ENCODE measurements at places on chromosomes 4 and X. TPM values are rescaled to one million over a fixed set of nuclear protein-coding genes. Genes with fewer than 3 reads are reported as not detected.

Gene FDCSP
- total RNA-seq = not detected

Gene TRPC3
- not detected for total RNA-seq

DNA sequence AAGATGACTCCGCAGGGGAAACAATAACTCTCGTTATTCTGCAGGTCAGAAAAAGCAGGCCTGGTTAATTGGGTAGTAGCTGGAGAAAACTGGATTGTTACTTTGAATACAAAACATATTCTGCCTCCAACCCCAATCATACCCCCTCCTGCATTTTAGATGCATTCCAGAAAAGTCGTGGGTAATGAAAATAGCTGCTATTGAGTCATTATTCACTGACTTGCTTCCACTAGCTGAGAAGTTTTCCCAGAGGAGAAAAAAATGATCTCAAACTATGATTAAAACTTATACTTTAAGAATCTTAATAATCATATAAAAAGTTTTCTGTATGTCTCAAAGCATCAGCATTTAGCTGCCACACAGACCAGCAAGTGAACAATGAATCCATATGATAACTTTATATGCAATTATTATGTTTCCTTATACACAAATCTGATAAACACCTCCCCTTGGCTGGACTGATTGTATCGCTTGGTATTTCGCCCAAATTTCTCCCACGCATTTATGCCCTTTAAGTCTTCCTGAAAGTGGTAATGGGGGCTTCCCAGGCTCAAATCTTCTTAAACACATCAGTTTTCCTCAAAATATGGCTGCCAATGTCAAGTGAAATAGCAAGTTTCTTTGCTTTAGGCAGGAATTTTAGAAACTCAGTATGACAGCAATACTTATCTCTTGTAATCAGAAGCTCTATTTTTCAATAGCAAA, 181.0 kb downstream of the LDB2 start:
- no peaks in the 10 kb centered on the region for H3K36me3 ChIP-seq
- no peak overlapping the region for H3K4me3 ChIP-seq
- no peak overlapping the region for H3K27ac ChIP-seq
- H3K4me1 ChIP-seq = no peaks in the 10 kb centered on the region
- no peak for DNase-seq
- H3K27me3 ChIP-seq = peaks cover 60% of the 10 kb centered on the region

DNA sequence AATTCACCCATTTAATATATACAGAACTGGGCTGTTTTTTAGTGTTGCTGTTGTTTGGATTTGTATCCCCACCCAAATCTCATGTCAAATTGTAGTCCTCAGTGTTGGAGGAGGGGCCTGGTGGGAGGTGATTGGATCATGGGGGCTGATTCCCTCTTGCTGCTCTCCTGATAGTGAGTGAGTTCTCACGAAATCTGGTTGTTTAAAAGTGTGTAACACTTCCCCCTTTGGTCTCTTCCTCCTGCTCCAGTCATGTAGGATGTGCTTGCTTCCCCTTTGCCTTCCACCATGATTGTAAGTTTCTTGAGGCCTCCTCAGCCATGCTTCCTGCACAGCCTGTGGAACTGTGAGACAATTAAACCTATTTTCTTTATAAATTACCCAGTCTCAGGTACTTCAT, 141.6 kb upstream of the AADAT start:
- no peak overlapping the region for H3K4me3 ChIP-seq
- no peaks in the 10 kb centered on the region for H3K4me1 ChIP-seq
- DNase-seq = no peak
- H3K27ac ChIP-seq = no peak overlapping the region
- no peaks in the 10 kb centered on the region for H3K36me3 ChIP-seq

- DNase-seq = peak; percentile 54
- H3K27me3 ChIP-seq = no peaks in the 10 kb centered on the region
- peaks cover 18% of the 10 kb centered on the region for H3K4me1 ChIP-seq
- no peak overlapping the region for H3K27ac ChIP-seq
- H3K36me3 ChIP-seq = no peaks in the 10 kb centered on the region
Observed at GRCh38 chr4:23788460-23788859, 101.4 kb downstream of the PPARGC1A start.

DNA sequence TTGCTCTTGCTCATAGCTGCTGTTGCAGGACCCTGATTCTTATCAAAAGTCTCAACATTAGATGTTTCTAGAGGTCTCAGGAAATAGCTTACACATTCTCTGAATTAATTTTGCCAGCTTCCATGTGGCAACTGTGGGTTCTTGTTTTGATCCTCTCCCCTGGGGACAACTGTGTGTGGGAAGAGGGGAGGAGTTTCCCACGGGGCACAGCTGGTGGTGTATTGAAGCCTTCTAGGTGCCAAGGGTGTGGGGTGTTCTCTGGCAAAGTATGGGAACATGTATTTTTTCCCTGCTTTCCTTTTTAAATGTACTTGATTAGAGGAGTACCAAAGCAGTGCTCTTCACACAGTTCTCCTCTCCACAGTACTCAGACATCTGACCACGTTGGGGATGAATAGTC, 212.7 kb downstream of the RPA4 start:
- H3K36me3 ChIP-seq = peaks cover 6% of the 10 kb centered on the region
- no peak overlapping the region for H3K4me3 ChIP-seq
- H3K4me1 ChIP-seq = no peaks in the 10 kb centered on the region
- peak; percentile 26 for DNase-seq
- no peak overlapping the region for H3K27ac ChIP-seq
- H3K27me3 ChIP-seq = peaks cover 38% of the 10 kb centered on the region
